ENCODE measurements at places on chromosomes 4 and X.
A peak's percentile ranks its signal among the peaks of the same experiment; 100 is the strongest.

DNA sequence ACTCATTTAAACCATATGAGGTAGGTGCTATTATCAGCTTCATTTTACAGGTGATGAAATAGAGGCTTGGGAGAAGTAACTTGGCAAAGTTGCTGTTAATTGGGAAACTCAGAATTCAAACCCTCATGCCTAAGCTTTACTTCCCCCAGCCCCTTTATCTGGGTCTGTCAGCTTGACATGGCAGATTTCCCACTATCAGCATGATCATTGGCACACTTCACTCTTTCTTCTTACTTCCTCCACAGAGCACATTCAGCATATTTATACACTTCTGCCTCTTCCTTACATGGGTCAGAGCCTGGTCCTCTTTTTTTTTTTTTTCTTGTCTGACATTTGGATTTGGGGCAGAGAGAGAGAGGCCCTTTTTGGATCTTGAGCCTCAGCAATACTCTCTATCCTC lies 56.5 kb upstream of the ARX start:
- H3K27ac ChIP-seq, result no peak overlapping the region
- H3K27me3 ChIP-seq, result no peaks in the 10 kb centered on the region
- no peak overlapping the region for H3K4me3 ChIP-seq
- H3K4me1 ChIP-seq, result no peaks in the 10 kb centered on the region
- no peaks in the 10 kb centered on the region for H3K36me3 ChIP-seq

- no peaks in the 10 kb centered on the region for H3K27me3 ChIP-seq
- no peak overlapping the region for H3K27ac ChIP-seq
- no peak overlapping the region for H3K4me3 ChIP-seq
- no peaks in the 10 kb centered on the region for H3K4me1 ChIP-seq
- no peak for DNase-seq
Observed at GRCh38 chr4:119190354-119190753, 22.2 kb upstream of the USP53 start.

GRCh38 chr4:147398556-147398955 lies 82.3 kb upstream of the EDNRA start:
- no peaks in the 10 kb centered on the region for H3K4me1 ChIP-seq
- DNase-seq, result no peak
- no peaks in the 10 kb centered on the region for H3K36me3 ChIP-seq
- no peak overlapping the region for H3K27ac ChIP-seq

GRCh38 chr4:25011135-25011866 lies 19.4 kb downstream of the LGI2 start:
- DNase-seq, result no peak
- H3K4me1 ChIP-seq, result no peaks in the 10 kb centered on the region
- no peak overlapping the region for H3K27ac ChIP-seq

- H3K36me3 ChIP-seq, result no peaks in the 10 kb centered on the region
- no peak for DNase-seq
- H3K27ac ChIP-seq, result no peak overlapping the region
- no peak overlapping the region for H3K4me3 ChIP-seq
- no peaks in the 10 kb centered on the region for H3K4me1 ChIP-seq
Observed at GRCh38 chrX:115333446-115333845, 43.9 kb downstream of the LUZP4 start.

GRCh38 chr4:101348995-101349800 lies 1.9 kb upstream of the PPP3CA start:
- peak; percentile 65 for DNase-seq
- no peaks in the 10 kb centered on the region for H3K36me3 ChIP-seq
- H3K27ac ChIP-seq, result no peak overlapping the region

- peaks cover 3% of the 10 kb centered on the region for H3K36me3 ChIP-seq
- no peak for DNase-seq
- H3K4me1 ChIP-seq, result no peaks in the 10 kb centered on the region
- no peak overlapping the region for H3K27ac ChIP-seq
- H3K27me3 ChIP-seq, result no peaks in the 10 kb centered on the region
- H3K4me3 ChIP-seq, result no peak overlapping the region
Observed at GRCh38 chr4:67632492-67632891, 68.5 kb downstream of the UBA6 start.

GRCh38 chr4:11710453-11711093 lies 281.9 kb upstream of the HS3ST1 start:
- no peak overlapping the region for H3K27ac ChIP-seq
- H3K4me1 ChIP-seq, result no peaks in the 10 kb centered on the region
- H3K4me3 ChIP-seq, result no peak overlapping the region
- H3K27me3 ChIP-seq, result no peaks in the 10 kb centered on the region

- H3K27me3 ChIP-seq, result no peaks in the 10 kb centered on the region
- no peaks in the 10 kb centered on the region for H3K4me1 ChIP-seq
- DNase-seq, result no peak
- H3K36me3 ChIP-seq, result no peaks in the 10 kb centered on the region
Observed at GRCh38 chrX:101749436-101749835, 89.8 kb upstream of the ARMCX2 start.

- H3K27me3 ChIP-seq, result no peaks in the 10 kb centered on the region
- H3K4me1 ChIP-seq, result no peaks in the 10 kb centered on the region
- no peak overlapping the region for H3K4me3 ChIP-seq
- no peaks in the 10 kb centered on the region for H3K36me3 ChIP-seq
- no peak overlapping the region for H3K27ac ChIP-seq
Observed at GRCh38 chr4:153034681-153035080, 98.6 kb downstream of the FHDC1 start.

GRCh38 chr4:161222889-161223288 lies 940.9 kb downstream of the FSTL5 start:
- DNase-seq, result no peak
- no peaks in the 10 kb centered on the region for H3K4me1 ChIP-seq
- H3K27me3 ChIP-seq, result no peaks in the 10 kb centered on the region
- H3K36me3 ChIP-seq, result no peaks in the 10 kb centered on the region
- H3K4me3 ChIP-seq, result no peak overlapping the region

- DNase-seq, result no peak
- no peak overlapping the region for H3K4me3 ChIP-seq
- no peak overlapping the region for H3K27ac ChIP-seq
- no peaks in the 10 kb centered on the region for H3K27me3 ChIP-seq
- no peaks in the 10 kb centered on the region for H3K4me1 ChIP-seq
Observed at GRCh38 chr4:72629540-72629939, 60.5 kb upstream of the ADAMTS3 start.

DNA sequence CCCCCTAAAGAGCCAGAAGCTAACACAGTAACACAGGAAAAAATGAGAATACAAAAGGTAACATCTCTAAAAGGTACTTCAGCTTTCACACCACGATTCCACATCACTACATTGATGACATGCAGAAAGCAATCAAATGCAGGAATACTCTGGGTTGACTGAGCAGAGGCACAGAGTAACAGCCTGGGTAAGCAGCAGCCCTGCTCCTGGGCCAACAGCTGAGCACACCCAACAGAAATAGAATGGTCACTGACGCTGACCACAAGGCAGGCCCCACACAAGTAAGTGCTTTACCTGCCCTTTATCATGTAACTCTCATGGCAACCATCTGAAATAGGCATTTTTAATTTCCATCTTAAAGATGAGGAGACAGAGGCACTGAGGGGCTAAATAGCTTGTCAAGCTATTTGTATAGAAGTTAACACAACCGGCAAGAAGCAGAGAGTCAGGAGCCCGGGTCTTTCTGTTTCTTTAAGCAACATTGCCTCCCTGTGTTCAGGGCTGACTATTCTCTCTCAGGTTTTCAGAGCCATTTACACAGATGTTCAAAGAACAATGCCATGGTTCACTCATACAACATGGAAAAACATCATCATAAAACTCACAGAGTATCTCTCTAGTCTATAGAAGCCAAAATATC lies 168.9 kb downstream of the ZNF674 start:
- peak; percentile 22 for DNase-seq
- H3K27ac ChIP-seq, result no peak overlapping the region
- H3K27me3 ChIP-seq, result peaks cover 4% of the 10 kb centered on the region
- no peaks in the 10 kb centered on the region for H3K36me3 ChIP-seq

- H3K27me3 ChIP-seq, result no peaks in the 10 kb centered on the region
- H3K4me1 ChIP-seq, result no peaks in the 10 kb centered on the region
- H3K27ac ChIP-seq, result no peak overlapping the region
- H3K36me3 ChIP-seq, result no peaks in the 10 kb centered on the region
Observed at GRCh38 chrX:39288592-39288991, 487.3 kb downstream of the MID1IP1 start.

DNA sequence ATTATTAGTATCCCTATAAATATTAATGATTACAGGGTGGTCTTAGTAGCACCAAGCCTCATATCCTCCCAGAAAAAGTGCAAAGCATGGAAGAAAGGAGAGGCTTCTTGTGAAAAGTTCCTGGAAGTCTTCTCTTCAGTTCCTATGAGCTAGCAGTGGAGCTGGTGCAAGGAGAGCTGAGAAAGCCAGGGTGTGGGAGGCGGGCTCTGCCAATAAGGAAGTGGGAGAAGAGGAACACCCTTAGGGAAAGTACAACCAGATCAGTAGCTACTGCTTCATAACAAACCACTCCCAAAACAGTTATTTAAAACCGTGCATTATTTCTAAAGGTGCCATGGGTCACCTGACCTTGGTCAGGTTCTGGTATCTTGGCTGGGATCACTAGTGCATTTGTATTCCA lies 72.4 kb downstream of the MAP9 start:
- H3K4me3 ChIP-seq, result no peak overlapping the region
- H3K36me3 ChIP-seq, result no peaks in the 10 kb centered on the region
- H3K27ac ChIP-seq, result peak overlapping the region; percentile 63
- peaks cover 4% of the 10 kb centered on the region for H3K4me1 ChIP-seq
- peak; percentile 57 for DNase-seq
- no peaks in the 10 kb centered on the region for H3K27me3 ChIP-seq

- no peaks in the 10 kb centered on the region for H3K27me3 ChIP-seq
- no peak overlapping the region for H3K27ac ChIP-seq
- H3K4me3 ChIP-seq, result no peak overlapping the region
- peak; percentile 44 for DNase-seq
Observed at GRCh38 chr4:89438102-89438831, 130.7 kb upstream of the GPRIN3 start.

DNA sequence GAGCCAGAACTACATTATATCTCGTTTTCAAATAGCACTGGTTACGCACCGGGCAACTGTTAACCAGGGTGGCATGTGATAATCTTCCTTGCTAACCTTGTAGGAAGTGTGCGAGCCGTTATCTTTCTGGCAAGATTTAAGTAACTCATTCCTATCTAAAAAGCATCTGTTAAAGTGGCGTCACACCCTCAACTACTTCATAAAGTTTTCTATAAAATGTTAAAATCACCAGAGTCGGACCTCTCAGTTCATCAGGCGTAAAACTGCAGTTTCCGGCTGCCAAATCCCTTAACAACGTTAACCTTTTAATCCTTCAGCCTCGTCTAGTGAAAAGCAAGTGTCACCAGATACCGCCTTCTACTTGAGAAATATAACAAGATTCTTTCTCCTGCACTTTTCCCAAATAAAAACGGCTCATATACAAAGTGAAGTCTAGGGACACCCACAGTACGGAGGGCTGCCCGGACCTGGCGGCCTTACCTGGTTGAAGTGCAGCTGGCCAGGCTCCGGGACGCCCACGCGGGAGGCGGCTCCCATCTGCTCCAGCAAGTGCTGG lies 1.2 kb downstream of the SLC39A8 start:
- H3K27me3 ChIP-seq, result no peaks in the 10 kb centered on the region
- peaks cover 4% of the 10 kb centered on the region for H3K4me1 ChIP-seq
- H3K4me3 ChIP-seq, result peak overlapping the region; percentile 64
- H3K36me3 ChIP-seq, result no peaks in the 10 kb centered on the region
- peak overlapping the region; percentile 77 for H3K27ac ChIP-seq

- peak overlapping the region; percentile 62 for H3K27ac ChIP-seq
- H3K36me3 ChIP-seq, result no peaks in the 10 kb centered on the region
- no peaks in the 10 kb centered on the region for H3K4me1 ChIP-seq
- H3K27me3 ChIP-seq, result no peaks in the 10 kb centered on the region
- H3K4me3 ChIP-seq, result peak overlapping the region; percentile 20
Observed at GRCh38 chr4:150581641-150582051, 305 bp upstream of the MAB21L2 start.

DNA sequence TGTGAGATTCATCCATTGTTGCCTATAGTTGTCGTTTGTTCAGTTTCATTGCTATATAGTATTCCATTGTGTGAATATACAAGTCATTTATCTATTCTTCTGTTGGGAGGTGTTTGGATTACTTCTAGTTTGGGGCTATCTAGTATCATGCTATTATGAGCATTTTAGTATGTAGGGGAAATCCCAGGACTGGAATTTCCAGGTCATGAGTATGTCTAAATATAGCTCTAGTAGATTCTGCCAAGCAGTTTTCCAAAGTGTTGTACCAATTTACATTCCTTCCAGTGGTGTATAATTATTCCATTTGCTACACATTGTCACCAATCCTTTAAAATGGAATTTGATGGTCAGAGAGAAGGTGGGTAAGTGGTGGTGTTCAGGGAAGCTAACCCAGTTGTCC lies 30.1 kb downstream of the EGFL6 start:
- no peaks in the 10 kb centered on the region for H3K27me3 ChIP-seq
- no peak for DNase-seq
- no peaks in the 10 kb centered on the region for H3K36me3 ChIP-seq
- H3K4me3 ChIP-seq, result no peak overlapping the region
- no peak overlapping the region for H3K27ac ChIP-seq

- no peak overlapping the region for H3K4me3 ChIP-seq
- no peak overlapping the region for H3K27ac ChIP-seq
- no peaks in the 10 kb centered on the region for H3K4me1 ChIP-seq
- DNase-seq, result no peak
- no peaks in the 10 kb centered on the region for H3K27me3 ChIP-seq
Observed at GRCh38 chr4:107951551-107951950, 20.2 kb downstream of the CYP2U1 start.

DNA sequence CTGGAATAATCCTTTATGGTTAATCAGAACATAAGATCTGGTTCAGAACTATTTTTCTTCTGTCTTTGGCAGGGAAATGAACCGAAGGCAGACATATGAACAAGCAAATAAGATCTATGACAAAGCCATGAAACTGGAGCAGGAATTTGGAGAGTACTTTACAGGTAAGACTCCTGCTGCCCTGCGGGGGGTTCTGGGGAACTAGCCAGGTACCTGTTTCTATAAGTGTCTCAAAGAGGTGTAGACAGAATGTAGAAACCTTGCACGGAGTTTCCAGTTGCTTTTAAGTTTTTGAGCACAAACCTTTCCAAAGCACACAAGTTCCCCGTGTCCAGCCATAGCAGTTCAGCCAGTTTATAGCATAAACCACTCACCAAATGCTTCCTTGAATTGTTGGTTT lies 56.2 kb downstream of the DLG3 start:
- H3K4me1 ChIP-seq, result no peaks in the 10 kb centered on the region
- H3K36me3 ChIP-seq, result no peaks in the 10 kb centered on the region
- no peak for DNase-seq
- H3K4me3 ChIP-seq, result no peak overlapping the region
- no peaks in the 10 kb centered on the region for H3K27me3 ChIP-seq
- H3K27ac ChIP-seq, result no peak overlapping the region

- no peak overlapping the region for H3K4me3 ChIP-seq
- no peak for DNase-seq
- no peaks in the 10 kb centered on the region for H3K4me1 ChIP-seq
- no peak overlapping the region for H3K27ac ChIP-seq
Observed at GRCh38 chrX:131277543-131278136, 11.5 kb downstream of the IGSF1 start.

DNA sequence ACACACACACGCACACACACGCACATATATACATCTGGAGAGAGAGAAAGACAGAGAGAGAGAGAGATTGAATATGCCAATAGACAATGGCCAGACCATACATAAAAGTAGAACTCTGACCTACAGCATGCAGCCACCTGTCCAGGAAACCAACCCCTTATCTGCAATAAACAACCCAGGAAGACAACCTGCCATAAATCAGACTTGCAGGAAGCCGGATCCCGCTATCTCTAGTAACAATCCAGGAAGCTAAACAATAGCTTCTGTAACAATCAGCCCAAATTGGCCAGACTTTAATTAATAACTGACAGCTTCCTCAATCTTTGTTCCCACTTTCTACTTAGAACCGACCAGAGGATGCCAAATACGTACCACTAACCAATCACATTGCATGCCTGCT lies 173.2 kb downstream of the LDB2 start:
- H3K4me3 ChIP-seq, result no peak overlapping the region
- no peak overlapping the region for H3K27ac ChIP-seq
- no peaks in the 10 kb centered on the region for H3K27me3 ChIP-seq
- no peaks in the 10 kb centered on the region for H3K36me3 ChIP-seq
